Urinary bladder (tissue), 4 donors: ENCODE measurements at places on chromosomes 11 and 22. TPM values are rescaled to one million over a fixed set of nuclear protein-coding genes. Genes with fewer than 3 reads are reported as not detected.

MAPK8IP1 gene
- 8.3 TPM for total RNA-seq

TUG1 gene
- 120 TPM for total RNA-seq

CATSPER1 gene
- total RNA-seq: not detected

CYP2D6 gene
- 0.48 TPM for total RNA-seq

CCDC81 gene
- 5.1 TPM for total RNA-seq

SLC25A18 gene
- total RNA-seq: not detected

HBD gene
- not detected for total RNA-seq

FZD4 gene
- 65.2 TPM for total RNA-seq

DNA sequence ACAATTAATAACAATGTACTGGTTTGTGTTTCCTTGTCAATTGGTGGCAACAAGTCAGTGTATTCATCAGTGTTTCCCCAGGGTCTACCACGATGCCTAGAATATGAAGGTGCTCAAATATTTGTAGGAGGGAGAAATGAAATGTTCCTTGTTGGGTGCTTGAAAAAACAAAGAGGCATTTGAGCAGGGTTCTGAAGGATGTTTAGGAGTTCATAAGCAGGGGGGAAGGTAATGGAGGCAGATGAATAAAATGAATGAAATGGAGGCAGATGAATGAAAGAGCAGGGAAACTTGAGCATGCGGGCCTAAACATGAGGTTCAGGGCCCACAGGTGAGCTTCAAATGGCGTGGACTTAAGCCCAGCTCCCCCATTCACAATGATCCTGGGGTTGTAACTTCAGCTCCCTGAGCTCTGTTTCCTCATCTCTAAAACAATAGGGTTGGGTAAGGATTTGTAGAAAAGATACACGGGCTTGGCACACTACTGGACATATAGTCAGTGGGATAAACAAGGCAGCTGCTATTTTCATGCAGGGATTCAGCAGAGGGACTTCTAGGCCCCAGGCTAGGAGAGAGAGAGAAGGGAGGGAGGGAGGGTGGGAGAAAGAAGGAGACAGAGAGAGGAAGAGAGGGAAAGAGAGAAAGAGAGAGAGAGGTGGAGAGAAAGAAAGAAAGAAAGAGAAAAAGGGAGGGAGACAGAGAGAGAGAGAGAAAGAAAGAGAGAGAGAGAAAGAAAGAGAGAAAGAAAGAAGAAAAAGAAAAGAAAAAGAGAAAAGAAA lies 73.7 kb downstream of the MN1 start:
- DNase-seq: no peak

DNA sequence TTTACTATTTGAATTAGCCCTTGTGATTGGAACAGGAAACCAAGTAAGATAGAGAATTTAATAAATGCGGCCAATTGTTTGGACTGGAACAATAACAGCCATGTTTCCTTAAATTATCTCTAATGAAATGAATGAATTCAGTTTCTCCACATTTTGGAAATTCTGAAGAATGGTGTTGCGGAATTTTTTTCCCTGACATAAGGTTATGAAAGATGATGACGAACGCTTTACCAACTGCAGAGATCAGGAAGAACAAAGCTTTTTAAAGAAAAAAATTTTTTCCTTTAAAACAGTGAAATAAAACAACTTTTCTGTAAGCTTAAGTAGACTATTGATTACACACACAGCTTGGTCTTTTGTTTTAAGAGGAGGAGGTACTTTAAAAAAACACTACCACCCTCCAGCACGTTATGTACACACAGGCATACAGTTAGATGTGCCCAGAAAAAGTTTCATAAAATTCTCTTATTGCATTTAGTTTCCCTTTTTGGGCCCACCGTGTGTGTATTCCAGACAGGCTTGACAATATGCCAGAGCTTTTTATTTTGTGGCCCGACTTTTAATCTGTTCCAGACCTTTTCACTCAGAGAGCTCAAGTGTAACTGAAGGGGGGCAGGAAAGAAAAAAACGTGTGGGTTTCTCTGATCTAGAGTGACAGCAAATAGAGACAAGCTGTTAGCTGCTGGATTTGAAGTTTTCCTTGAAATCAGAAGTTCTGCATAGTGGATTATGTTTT lies 77.3 kb downstream of the YAP1 start:
- DNase-seq: peak; percentile 47

- no peak for DNase-seq
Observed at GRCh38 chr11:63909591-63910506, 7.1 kb downstream of the RCOR2 start.

DNA sequence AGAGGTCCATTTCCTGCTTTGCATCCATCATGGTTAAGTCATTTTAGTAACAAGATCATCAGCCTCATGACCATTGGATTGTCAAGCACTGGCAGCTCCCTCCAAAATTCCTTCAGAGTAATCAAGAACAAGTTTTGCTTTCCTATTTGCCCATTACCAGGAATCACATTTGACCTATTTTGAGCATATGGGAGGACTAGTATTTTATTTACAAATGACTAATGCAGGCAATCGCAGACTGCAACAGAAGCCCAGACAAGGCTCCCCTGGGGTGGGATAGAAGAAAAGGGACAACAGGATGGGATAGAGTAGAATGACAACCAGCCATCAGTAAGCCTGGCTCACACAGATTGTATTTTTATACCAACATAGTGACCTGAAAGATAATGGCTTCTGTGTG lies 9.1 kb downstream of the MMP10 start:
- DNase-seq: no peak

DNA sequence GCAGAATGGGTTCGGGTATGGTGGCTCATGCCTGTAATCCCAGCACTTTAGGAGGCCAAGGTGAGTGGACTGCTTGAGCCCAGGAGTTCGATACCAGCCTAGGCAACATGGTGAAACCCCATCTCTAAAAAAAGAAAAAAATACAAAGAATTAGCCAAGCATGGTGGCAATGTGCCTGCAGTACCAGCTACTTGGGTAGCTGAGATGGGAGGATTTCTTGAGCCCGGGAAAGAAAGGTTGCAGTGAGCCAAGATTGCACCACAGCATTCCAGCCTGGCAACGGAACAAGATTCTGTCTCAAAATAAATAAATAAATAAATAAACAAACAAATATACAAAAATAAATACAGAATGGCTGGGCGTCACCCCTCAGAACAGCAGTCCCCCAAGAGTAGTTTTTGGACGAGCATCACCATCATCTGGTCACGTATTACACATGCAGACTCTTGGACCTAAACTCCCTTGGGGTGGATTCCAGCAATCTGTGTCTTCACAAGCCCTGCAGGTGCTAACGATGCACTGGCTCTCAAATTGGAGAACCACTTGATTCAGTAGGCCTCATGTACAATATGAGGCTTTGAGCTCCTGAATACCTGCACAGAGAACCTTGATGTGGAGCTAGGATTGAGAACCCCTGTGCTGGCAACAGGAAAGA lies 33.5 kb downstream of the CLMP start:
- DNase-seq: no peak

DNA sequence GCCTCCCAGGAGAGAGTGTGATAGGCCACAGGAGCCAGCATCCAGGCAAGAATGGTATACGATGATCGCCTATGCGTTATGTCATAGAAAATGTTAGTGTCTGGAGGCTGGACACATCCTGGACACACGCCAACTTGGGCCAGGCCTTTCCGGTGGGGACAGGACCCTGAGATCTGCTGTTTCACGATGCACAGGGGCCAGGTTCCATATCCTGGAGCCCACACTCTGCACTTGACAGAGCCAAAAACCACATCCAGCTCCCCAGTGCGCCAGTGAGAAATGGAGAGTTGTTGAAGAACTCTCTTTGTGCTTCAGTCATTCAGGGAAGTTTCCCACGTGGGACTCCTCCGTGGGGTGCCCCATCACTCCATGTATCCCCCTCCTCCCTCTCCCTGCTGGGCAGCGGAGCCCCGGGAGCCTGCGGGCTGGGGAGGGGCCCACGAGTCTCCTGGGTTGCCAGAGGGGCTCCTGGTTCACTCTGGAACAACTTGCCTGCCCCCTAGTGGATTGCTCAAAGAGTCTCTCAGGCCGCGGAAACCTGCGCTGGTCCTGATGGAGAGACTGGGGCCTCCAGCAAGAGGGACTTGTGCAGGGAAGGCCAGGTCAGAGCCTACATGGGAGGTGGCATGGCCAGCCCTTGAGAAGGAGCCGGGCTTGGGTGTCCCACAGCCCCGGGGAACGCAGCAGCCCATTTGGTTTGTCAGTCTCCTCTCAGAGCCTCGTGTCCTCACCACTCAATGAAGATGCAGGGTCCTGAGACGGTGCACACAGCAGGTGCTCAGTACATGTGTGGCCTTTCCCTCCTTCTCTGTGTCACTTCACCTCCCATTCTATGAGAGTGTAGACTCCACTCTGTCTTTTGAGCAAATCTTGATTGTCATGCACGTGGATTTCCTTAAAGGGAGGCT lies 10.2 kb upstream of the LRRC32 start:
- DNase-seq: peak; percentile 37

- no peak for DNase-seq
Observed at GRCh38 chr11:111774955-111775710, 8.9 kb upstream of the PPP2R1B start.

GRCh38 chr11:133136376-133136775 lies 395.9 kb downstream of the OPCML start:
- DNase-seq: no peak

GRCh38 chr11:44747836-44748235 lies 21.1 kb downstream of the TSPAN18 start:
- no peak for DNase-seq

GRCh38 chr11:133064152-133064877 lies 468.0 kb downstream of the OPCML start:
- DNase-seq: peak; percentile 52

- DNase-seq: no peak
Observed at GRCh38 chr11:44179173-44179572, 83.7 kb downstream of the EXT2 start.

GRCh38 chr11:23959462-23959861 lies 537.4 kb upstream of the LUZP2 start:
- DNase-seq: no peak

GRCh38 chr11:86737737-86738136 lies 62.6 kb upstream of the PRSS23 start:
- DNase-seq: no peak

DNA sequence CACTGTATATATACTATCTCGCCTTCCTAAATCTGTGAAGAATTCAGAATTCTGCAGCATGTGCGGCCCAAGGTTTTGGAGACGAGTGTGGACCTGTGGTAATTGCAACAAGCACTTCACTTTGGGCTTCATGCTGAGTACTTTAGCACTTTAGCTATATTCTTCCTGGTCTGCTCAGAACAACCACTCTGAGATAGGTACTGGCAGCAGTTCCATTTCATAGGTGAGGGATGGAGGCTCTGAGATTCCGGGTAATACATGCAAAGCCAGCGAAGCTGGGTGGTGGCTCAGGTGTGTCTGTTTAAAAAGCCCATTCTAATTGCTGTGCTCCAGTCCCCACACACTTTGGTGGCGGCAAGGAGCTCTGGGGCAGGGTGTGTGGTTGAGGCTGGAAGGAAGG lies 6.4 kb downstream of the ELF5 start:
- no peak for DNase-seq

DNA sequence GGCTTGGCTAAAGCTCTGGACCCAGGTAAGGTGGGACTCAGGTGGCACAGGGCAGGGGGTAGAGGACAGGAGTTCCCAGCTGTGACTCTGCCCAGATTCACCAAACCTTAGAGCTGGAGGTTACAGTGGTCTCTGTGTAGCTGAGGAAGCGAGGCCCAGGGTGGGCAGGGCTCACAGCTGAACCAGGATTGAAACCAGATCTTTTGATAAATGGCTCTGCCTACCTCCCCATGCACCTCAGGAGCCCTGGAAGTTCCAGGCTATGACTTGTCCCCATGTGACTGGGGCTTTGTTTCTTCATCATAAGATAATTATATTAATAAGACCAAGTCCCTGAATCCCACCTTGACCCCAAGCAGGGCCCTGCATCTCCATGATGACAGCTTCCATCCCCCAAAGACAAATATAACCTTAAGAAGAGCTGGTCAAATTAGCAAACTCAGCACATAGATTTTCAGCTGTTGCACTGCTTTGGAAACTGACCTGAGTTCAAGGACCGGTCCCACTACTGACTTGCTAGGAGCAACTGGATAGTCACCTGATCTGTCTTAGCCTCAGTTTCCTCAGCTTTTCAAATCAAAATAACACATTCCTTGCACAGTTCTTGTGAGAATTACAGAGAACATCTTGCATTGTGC lies 21.3 kb upstream of the TSKU start:
- no peak for DNase-seq

GRCh38 chr11:83709434-83709833 lies 423.3 kb upstream of the CCDC90B start:
- no peak for DNase-seq

DNA sequence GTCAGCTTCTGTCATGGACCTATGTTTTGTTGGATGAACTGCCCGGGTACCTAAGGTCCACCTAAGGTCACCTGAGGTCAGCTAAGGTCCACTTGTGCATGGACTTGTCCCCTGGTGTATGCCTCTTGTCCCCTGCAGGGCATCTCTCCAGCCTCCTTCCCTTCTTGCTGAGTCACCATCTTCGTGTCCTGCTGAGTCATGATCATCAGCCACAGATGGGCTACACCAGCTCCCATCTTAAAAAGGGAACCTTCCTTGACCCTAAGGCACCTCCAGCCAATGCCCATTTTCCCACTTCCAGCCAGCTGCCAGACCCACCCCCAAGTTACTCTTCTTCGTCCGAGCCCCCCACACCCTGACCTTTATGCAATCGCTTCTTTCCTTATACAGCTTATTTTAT lies 544.9 kb downstream of the TBC1D22A start:
- DNase-seq: no peak

- DNase-seq: no peak
Observed at GRCh38 chr11:118628031-118628430, 20.6 kb downstream of the PHLDB1 start.

- no peak for DNase-seq
Observed at GRCh38 chr11:78635814-78636506, 61.3 kb upstream of the NARS2 start.

DNA sequence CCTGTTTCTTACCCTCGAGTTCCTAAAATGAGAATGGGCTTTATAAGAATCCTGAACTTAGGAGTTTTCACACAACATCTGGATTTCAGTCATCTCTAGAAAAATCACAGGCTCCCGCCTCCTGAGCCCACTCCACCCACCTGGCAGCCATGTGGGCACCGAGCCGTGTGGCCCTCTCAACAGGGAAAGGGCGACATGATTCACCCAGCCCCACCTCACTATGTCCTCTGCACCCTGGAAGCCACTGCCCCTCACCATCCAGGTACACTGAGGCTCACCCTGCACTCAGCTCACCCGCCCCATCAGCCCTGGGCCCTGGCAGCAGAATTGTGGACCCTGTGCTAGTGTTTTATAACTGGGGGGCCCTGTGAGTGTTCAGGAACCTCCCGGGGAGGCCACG lies 101.5 kb downstream of the SHANK2 start:
- DNase-seq: no peak

GRCh38 chr11:69658626-69659450 lies 16.3 kb downstream of the LTO1 start:
- DNase-seq: no peak

DNA sequence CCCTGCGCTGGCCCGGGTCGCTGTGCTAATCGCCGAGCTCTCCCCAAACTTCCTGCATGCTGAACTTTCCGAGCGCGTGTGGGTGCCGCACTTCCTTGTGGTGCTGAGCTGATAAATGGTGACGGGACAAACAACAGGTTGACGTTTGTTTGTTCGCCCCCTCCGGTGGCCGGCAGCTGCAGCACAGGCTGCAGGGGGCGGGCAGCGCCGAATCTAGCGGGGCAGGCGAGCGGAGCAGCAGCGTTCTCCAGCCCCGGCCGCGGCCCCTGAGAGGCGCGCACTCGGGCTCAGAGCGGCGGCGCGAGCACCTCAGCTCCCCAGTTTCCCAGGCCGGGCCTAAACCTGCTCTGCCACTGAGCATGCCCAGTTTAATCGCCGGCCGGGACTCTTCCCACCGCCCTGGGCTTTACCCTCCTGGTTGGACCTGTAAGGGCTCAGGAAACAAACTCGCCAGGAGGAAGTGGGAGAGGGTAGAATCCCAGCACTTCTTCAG lies at the start of gene PDGFD:
Gene PDGFD, minus strand, starts transcription at position 120 of the 493 bp plus-strand sequence.
- DNase-seq: no peak
